ENCODE measurements at places on chromosomes 3 and 15.

DNA sequence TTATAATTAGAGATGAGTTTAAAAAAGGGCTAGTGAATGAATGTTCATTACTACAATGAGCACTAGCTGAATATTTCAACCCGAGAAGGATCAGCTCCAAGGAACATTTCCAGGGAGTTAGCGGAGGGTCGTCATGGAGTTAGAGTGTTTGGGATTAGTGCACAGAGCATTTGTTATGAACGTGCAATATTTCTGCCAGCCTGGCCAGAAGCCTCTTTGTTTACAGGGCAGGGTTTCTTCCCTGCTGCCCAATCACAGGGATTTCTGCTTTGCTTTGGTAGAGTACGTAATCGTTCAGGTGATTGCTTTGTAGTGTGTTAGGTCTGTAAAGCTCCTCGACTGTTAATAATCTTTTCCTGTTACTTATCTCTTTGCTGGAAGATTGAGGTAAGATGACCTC lies 5.9 kb downstream of the CGNL1 start:
- no peak for DNase-seq

- no peak for DNase-seq
These were observed 21.8 kb downstream of the CYP19A1 start for GRCh38 chr15:51316636-51317035.

DNA sequence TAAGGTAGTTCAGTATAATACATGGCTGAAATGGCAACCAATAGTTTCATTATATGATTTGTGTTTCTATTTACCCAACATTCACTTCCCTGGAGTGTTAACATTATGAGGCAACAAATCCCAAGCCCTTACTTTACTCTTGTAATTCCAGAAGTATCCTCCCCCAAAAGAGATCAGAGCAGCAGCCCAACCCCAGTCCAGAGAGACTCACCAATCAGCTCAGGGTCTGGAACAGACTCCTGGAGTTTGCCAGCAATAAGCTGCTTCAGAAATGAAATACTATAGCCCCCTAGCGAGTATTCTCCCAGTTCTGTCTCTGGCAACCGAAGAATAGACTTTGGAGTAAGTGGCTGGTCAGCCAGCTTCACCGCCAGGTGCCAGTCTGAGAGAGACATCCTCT lies 2.5 kb downstream of the UBL7 start:
- no peak for DNase-seq

DNA sequence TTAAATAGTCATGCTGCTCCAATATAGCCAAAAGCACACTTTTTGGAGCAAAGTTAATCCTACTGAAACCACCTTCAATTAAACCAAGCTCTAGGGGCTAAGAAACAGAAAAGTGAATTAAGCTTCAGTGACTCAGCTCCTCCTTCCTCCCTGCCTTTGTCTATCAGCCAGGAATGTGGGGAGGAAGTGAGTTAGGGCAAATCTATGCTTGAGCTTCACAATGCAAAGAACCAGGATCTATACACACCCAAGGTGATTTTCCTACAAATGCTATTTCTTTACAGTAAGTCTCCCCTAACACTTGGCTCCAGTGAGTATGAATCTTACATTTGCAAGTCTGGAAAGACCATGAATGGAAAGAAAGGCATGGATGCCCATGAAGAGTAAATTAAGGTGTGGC lies 212.1 kb downstream of the P3H2 start:
- no peak for DNase-seq

GRCh38 chr15:48411971-48412591 lies 80.9 kb downstream of the DUT start:
- DNase-seq: no peak

DNA sequence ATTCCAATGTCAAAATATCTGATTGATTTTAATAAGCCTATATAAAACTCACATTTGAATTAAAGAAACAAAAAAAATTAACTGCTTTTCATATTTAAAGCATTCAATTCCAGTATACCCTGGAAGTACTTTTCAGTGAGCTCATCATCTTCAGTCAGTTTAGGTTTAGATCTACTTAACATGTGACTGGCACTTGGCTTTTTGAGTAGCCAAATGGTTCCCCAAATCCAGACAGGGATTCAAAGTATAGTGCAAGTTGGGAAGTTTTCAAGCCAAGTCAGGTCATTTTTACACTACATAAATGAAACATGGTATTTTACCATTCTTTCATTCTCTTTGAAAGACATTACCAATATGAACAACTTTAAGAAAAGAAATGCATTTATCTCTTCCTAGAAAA lies 57.5 kb downstream of the ATP8B4 start:
- DNase-seq: no peak

DNA sequence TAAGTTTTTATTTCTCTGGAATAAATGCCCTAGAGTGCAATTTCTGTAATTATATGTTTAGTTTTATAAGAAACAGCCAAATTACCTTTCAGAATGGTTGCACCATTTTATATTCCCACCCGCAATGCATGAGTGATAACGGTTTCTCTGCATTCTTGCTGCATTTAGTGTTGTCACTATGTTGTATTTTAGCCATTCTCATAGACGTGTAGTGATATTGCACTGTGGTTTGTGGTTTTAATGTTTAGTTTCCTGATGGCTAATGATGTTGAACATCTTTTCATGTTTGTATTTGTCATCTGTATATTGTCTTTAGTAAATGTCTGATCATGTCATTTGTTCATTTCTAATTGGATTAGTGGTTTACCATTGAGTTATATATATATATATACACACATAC lies 73.0 kb upstream of the GOLIM4 start:
- no peak for DNase-seq

DNA sequence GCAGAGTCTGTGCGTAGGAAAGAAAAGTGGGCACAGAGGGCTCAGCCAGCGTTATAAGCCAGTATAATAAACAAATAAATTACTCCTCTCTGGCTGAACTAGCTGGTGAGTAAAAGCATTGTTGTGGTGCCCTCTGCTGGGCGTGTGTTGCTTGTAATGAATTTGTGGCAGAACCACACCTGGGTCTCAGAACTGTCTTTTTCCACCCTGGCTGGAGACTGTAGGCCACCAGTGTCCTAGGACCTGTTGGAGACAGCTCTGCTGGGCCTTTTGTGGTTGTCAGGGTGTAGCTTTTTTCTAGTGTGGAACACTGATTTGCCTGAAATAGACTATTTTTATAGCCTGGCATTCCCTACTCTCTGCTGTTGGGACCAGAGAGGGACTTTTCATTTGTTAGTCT lies 130.5 kb upstream of the EIF1B start:
- DNase-seq: peak; percentile 14

GRCh38 chr15:67758619-67759300 lies 66.5 kb upstream of the SKOR1 start:
- DNase-seq: no peak

- no peak for DNase-seq
These were observed 60.8 kb downstream of the GPR156 start for GRCh38 chr3:120224237-120224636.

DNA sequence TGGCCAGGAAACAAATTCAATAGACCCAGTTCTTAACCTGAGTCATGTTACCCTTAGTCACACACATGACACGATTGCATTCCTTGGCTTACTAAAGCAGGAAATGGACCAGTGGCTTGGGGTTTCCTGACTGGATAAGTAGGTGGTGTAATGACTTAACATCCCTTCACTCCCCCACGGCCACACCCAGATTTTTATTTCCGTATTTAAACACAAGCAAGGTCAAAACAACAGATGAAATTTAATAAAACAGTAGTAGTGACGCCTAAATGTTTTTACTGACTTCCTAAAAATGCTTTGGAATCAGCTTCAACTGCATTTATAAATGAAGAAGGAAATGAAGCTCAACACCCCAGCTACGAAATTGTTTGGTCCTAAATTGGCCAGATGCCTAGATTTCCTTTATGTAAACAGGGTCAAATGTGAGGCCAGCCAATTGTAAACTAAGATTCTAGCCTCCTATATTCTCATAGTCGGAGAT lies 324.3 kb downstream of the CHST2 start:
- no peak for DNase-seq

GRCh38 chr3:112366522-112366921 lies 33.6 kb downstream of the CD200 start:
- DNase-seq: no peak

DNA sequence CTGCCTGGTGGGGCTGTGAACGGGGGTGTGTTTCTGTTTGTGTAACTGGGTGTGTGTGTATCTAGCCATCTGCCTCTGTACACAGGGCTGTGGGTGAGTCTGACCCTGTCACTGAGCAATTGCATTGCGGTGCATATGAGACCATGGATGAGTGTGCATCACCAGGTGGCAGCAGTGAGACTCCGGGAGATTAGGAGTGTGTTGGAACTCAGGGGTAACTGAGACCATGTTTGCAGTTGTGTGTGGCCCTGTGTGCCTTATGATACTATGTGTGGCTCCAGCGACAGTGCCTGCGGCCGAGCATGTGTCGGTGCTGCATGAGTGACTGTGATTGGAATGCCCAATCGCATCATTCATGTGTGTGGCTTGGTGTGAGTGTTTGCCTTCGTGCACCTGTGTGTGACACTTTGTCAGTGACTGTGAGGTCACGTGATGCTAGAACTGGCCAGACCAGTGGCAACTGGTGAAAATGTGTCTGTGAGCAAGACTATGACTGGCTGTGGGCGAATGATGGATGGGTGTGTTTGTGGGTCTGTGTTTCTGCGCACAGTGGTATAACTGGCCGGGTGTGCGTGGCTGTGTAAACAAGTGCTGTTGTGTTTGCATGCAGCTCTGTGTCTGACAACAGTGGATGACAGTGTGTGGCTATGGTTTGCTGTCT lies 14.0 kb downstream of the VILL start:
- DNase-seq: no peak

GRCh38 chr15:91102546-91103330 lies 2.7 kb downstream of the SV2B start:
- no peak for DNase-seq

DNA sequence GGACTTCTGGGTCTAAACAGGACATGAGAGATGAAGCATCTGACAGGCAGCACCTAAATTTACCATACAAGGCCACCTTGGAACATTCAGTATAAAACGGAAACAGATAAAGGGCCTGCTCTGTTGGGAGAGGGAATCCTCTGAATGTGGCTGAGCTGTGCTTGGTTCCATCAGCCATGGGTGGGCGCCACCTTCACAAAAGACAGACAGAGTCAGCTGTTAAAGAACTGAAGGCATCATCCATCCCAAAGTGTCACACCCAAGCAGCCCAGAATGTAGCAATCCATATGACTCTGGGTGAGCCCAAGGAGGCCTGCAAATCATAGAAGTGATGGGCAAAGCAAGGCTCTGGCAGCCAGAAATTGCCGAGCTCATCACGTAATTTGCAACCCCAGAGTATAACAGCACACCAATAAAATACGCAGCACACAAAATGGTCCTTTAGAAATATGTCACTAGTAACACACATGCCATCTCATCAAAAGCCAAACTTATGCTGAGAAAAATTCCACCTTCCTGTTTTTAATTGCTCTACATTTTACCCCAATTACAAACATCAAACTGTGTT lies 24.8 kb upstream of the RBP1 start:
- no peak for DNase-seq

GRCh38 chr3:139450159-139450558 lies 26.2 kb downstream of the RBP2 start:
- no peak for DNase-seq

- DNase-seq: no peak
These were observed 24.8 kb downstream of the CCR1 start for GRCh38 chr3:46183330-46183729.

GRCh38 chr15:62280625-62281024 lies 115.5 kb upstream of the C2CD4B start:
- DNase-seq: no peak

GRCh38 chr3:65871305-65872141 lies 167.2 kb downstream of the MAGI1 start:
- DNase-seq: no peak

GRCh38 chr15:77481670-77482069 lies 61.0 kb downstream of the HMG20A start:
- no peak for DNase-seq

DNA sequence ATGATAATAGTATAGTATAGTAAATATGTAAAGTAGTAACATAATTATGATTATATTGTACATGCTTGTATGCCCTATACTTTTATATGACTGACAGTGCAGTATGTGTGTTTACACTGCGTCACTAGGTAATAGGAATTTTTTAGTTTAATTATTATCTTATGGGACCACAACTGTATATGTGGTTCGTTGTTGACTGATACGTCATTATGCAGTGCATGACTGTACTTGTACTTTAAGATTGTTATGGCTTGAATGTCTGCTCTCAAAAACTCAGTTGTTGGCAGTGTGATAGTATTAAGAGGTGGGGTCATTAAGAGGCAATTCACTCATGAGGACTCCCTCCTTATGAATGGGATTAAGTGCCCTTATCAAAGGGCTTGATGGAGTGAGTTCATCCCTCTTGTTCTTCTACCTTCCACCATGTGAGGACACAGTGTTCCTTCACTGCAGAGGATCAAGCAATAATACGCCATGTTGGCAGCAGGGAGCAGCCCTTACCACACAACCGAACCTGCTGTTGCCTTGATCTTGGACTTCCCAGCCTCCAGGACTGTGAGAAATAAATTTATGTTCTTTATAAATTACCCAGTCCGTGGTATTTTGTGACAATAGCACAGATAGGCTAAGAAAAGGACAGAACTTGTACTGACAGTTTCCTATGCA lies 152.2 kb downstream of the NEK11 start:
- DNase-seq: no peak

- DNase-seq: no peak
These were observed 100.0 kb downstream of the SH3GL3 start for GRCh38 chr15:83547168-83547567.

DNA sequence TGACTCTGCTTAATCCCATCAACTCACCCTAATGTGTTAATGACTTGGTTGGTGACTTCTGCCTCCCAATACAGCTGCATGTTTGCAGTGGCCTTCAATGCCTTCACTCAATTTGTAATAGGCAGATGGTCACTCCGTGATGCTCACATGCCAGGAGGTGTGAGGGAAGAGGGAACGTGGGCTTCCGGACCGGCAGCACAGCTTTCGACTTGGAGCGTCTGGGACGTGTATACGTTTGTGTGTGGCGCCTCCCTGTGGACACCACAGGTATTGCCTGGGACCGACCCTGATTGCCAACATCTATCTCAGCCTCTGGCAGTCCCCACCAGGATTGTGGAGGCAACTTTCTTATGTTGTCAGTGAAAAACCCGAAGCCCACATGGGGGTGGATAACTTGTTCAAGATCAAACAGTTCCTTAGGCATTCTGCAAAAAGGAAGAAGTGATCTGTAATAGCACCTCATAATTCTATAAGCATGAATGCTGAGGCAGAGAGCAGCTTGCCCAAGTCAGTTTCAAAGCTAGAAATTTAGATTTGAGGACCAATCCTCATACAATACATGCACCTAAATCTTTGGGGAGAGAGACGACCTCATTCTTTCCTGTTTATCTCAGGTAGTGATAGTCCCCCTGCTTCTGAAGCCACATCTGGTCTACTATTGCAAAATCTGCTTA lies 16.9 kb downstream of the MRPL46 start:
- DNase-seq: peak; percentile 40

- no peak for DNase-seq
These were observed 172.4 kb downstream of the KLHL25 start for GRCh38 chr15:85622221-85622831.

GRCh38 chr3:52873433-52874159 lies 23.8 kb downstream of the STIMATE start:
- no peak for DNase-seq

Data from stimulated activated CD4-positive, alpha-beta T cell treated with anti-CD3 and anti-CD28 coated beads, TNF-alpha, amount 100 ng/mL, for 4 hours (primary cell).